ENCODE measurements at places on chromosomes 2 and 18. TPM values are rescaled to one million over a fixed set of nuclear protein-coding genes. Genes with fewer than 3 reads are reported as not detected.

GRCh38 chr2:61938511-61938910 lies 33.0 kb downstream of the COMMD1 start:
- DNase-seq: no peak

- no peak for DNase-seq
Observed at GRCh38 chr2:36993841-36994620, 27.7 kb upstream of the STRN start.

DNA sequence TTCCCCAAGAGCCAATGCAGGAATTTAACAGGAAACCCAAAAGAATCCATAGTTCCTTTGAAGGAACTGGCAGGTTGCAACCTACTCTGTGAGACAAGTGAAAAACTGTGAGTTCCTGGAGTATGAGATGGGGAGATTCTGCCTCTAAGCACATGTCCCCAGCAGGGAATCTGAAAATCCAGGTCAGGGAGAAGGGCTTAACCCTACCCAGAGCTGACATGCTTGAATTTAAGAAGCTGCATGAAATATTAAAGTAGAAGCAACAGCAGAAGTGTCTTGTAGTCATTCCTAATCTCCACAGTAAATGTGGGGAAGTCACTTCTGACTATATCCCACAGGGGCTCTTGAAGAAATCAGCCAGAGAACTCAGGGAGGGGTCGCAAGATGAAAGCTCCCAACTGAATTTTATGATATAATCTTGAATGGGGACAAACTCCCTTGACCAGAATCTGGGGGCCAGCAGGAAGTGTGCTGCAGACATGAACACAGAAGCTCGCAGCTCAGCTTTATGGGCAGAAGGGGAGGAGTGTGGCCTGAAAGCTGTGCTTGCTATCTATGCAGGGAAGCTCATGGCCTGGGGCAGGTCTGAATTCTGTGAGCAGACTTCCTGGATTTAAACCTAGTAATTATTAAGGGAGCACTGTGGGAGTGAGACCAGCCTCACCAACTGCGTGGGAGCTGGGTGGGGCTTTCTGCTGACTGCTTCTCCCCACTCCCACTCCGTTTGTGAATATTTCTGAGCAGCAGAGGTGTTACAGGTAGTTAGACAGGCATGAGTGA lies 184.1 kb upstream of the KYNU start:
- DNase-seq: no peak

DNA sequence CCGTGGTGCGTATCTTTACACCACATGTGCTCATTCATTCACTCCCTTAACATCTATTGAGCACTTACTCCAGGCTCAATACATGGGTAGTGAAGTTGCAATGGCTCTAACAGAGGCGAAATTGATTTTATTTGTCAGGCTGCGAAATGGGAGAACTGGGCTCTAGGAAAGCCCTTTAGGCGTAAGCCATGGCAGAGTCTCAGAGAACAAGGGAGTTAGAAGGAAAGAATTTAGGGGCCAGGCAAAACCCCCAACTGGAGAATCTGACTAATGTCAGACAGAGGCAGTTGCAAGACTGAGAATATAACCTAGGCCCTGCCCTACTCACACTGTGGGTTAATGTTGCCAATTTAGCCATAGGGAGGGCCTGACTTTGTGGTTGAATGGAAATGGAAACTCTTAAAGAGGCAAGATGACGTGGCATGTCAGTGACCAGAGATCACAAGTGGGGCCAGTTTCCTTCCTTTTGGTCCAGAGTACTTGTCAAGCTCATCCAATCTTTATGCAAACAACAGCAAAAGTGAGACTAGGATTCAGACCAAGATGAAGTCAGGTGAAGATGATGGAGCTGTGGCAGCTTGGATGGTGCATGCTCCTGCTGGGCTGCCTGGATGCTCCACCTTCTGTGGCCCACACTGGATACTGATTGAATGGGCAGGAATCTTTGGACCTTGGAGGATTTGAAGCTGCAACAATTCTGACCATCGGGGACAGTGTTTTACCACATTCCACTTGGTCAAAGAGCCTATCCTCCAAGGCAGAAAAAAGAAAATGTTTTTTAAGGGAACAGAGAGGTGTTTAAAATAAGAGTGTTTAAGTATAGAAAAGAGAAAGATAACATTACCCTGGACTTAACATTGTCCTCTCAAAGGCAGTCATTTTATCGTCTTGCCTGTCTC lies 92.2 kb downstream of the CAPN13 start:
- DNase-seq: no peak

DNA sequence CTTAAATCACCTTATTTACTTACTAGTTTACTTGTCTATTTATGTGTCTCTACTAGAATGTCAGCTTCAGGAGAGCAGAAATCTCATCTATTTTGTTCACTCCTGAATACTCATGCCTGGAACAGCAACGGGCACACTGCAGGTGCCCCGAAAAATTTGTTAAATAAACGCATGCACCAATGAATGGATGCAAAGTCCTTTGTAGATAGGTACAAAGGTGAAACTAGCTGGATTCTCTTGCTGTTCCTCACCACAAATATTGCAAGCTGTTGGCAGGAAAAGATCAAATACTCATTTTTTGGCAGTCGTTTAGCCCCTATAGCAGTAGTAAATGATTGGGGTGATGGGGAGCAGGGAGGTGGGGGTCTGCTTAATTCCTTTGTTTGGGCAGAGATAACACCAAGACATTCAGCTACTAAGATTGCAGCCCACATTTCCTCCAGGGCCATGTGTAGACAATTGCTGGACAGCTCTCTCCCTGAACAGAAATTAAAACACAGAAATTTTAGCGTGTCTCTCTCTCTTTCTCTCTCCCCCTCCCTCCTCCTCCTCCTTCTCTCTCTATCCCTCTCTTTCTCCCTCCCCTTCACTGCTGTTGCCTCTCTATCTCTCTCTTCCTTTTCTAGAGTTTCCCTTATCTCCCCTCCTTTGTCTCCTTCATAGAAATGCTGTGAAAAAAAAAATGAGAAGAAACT lies 5.4 kb downstream of the MARCHF4 start:
- DNase-seq: no peak

Gene TP53I3
- 29.4 TPM for total RNA-seq

DNA sequence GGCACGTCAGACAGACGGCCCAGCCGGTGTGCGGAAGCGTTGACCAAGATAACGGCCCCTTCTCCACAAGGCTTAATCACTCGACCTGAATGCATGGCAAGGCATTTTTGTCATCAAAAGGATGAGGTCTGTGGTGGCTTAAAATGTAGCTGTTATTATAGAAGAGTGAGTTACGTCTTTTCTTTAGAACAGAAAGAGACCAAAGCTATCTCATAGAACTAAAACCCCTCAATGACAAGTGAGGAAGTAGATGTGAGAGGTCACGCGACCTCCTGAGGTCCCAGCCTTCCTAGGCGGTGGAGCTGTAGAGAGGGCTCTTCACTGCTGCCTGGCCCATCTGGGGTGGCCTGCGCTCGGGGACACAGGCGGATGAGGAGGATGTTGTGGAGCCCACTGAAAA lies 75.7 kb downstream of the LDLRAD4 start:
- no peak for DNase-seq

DNA sequence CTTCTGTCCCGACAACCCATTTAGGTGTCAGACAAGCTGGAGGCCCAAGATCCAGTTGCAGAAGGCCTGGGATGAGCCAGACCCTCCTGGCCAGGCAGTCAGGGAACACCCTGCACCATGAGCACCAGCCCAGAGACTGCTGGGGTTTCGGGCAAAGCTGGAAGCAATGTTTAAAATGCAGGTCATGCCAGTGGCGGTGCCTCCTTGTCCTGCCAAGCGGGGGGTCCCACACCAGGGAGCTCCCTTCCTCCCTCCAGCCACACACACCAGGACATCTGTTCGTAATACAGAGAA lies 230.2 kb downstream of the ATAD2B start:
- DNase-seq: no peak

DNA sequence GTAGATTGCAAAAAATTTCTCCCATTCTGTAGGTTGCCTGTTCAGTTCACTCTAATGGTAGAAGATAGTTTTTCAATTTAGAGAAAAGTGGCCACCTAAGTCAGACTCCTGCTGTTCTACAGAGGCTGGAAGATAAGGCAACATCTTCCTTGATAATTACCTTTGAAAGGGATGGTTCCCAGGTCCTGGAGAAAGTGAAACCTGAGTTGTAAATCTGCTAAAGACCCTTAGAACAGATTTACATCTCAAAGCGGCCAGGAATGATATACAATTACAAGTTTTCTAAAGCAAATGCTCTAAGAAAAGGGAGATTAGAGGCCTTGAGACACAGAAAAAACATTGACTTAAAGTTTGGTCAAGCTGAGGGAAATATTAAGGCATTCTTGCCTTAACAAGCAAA lies 1350.2 kb upstream of the FAM98A start:
- no peak for DNase-seq

- no peak for DNase-seq
Observed at GRCh38 chr2:181312515-181312927, 144.7 kb upstream of the ITGA4 start.

Gene WDCP
- 37.6 TPM for total RNA-seq

Gene DNAH7
- 0.07 TPM for total RNA-seq
